Activated naive CD4-positive, alpha-beta T cell treated with anti-CD3 and anti-CD28 coated beads, Interleukin-2, amount 50 U/mL, for 72 hours (primary cell): ENCODE measurements at places on chromosomes 1 and 21.

DNA sequence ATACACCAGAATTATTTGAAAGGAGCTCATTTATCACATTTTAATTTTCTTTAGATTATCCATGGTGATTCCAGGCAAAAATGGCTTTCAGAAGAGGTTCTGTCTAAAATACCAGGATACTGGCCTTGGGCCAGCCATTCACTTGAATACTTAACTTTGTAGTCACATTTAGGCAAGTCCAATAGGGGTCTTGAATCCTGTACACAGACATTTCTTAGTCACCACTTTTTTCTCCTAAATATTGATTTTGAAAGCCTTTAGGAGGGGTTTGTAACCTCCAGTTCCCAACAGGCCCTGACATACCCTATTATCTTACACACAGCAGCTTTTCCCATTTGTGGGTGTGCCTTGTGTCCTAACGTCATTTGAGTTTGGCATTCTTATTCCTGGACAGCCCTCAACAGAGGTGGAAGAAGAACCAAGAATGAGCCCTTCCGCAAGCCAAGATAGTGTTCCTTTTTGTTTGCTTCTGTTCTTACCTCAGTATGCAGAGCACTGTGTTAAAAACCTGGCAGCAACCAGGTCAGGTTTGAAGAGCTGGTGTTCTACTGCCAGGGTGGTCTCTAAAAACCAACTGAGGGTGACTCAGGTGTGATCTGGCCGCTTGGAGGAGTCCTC, 19.5 kb downstream of the MAP3K7CL start:
- no peak for DNase-seq

GRCh38 chr1:113314600-113314999, 75.7 kb upstream of the MAGI3 start:
- DNase-seq = no peak

GRCh38 chr1:3135073-3135702, 66.2 kb downstream of the PRDM16 start:
- DNase-seq = no peak

GRCh38 chr1:166840309-166841274, 1.3 kb downstream of the POGK start:
- DNase-seq = no peak

- DNase-seq = no peak
Measured at GRCh38 chr21:33817663-33818451, 97.7 kb downstream of the ATP5PO start.

GRCh38 chr1:246343251-246343650, 163.8 kb downstream of the SMYD3 start:
- no peak for DNase-seq

- DNase-seq = no peak
Measured at GRCh38 chr1:167114725-167115124, 20.9 kb downstream of the STYXL2 start.

GRCh38 chr1:190809312-190809711, 331.6 kb upstream of the BRINP3 start:
- DNase-seq = no peak

DNA sequence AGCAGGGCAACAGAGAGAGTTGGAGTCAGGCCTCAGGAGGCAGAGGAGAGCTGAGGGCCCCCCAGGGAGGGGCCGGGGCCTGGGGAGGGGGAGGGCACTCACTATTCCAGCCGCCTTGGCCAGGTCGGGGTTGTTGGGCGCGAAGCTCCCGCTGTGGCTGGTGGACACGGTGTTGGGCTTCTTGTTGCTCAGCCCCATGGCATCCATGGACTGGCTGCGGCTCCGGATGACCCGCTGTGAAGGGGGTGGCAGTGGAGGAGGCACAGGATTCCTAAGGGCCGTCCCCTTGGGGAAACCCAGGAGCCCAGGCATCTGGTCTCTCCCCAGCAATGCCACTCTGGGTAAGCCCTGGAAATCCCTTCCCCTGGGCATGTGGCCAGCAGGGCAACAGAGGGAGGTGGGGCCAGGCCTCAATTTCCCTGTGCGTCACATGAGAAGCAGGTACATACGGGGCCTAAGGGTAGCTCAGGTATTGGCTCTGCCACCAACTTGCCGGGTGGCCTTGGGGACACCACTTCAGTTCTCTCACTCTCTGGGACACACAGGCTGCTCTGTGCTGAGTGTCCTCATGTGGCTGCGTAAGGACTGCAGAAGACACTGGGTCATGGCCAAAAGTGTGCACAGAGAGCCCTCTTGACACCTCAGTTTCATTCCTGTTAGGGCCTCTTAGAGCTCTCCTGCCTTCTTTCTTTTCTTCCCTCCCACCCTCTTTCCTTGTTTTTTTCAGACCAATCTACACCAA, 63.0 kb downstream of the RAP1GAP start:
- no peak for DNase-seq

GRCh38 chr1:64755361-64755760, 10.5 kb downstream of the RAVER2 start:
- DNase-seq = no peak

DNA sequence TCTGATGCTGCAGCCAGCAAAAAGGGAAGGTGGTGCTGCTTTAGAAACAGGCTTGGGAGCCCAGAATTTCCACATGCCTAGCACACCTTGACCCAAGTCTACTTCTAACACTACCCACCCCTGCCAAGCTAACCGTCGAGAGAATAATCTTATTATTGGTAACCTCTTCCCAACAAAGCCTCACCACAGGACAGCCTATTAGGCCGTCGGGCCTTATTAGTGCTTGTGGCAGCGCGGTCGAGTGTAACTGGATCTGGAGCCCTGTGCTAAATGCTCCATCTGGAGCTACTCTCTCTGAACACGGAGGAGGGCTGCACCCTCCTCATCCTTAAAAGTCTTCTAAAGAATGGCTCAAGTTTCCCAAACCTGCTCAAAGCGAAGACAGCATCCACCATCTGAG, 165.5 kb upstream of the NFIA start:
- DNase-seq = no peak

GRCh38 chr1:6148497-6149241, 31.5 kb downstream of the CHD5 start:
- DNase-seq = no peak

GRCh38 chr1:150021191-150021694, 10.7 kb upstream of the OTUD7B start:
- no peak for DNase-seq

- no peak for DNase-seq
Measured at GRCh38 chr1:145995148-145995881, 1.1 kb downstream of the TXNIP start.

DNA sequence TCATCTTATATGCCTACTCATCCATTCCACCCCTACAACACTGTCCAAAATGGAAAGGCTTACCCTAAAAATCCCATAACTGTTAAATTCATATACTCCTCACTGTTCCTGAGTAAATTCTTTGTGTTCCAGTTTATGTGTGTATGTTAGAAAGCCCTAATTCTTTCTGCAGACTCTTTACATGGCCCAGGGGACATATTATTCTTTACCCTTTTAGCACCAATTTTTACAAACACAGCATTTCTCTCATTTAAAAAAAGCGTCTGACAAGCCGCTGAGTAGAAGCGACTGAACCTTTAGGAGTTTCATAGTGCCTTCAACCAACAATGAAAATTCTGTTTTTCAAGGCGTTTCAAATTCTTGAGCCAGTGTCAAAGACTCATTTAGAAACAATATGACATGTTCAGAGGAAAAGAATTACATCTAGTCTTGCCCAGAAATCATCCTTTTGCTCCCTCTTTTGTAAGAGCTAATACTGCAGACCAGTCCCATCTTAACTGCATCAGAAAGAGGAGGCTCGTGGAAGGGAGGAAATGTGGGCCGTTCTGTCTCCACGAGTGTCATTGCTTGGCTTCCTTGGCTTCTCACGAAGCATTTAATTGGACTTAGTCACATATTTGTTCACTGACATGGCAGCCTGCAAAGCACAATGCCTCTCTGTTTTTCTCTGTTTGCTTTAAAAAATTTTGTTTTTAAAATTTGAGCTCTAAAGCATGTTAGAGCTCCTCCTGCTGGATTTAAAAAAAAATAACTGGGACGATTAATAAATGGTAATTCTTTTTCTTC, 21.3 kb upstream of the C1orf105 start:
- DNase-seq = no peak

DNA sequence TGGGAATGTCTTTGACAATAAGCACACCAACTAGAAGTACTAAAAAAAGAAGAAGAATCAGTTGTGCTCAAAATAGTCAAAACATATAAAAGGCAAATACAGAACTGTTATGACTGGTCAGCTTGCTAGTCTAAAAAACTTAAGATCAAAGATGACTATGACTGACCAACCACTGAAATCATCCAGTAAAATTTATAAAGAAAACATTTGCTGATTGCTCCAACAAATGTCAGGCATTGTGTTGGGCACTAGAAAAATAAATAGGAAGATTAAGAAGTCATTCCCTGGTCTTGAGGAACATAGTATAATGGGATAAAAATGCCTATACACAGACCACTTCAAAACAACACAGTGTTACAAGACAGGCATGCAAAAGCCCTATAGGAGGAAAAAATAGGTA, 9.3 kb upstream of the ANGPTL3 start:
- DNase-seq = no peak

DNA sequence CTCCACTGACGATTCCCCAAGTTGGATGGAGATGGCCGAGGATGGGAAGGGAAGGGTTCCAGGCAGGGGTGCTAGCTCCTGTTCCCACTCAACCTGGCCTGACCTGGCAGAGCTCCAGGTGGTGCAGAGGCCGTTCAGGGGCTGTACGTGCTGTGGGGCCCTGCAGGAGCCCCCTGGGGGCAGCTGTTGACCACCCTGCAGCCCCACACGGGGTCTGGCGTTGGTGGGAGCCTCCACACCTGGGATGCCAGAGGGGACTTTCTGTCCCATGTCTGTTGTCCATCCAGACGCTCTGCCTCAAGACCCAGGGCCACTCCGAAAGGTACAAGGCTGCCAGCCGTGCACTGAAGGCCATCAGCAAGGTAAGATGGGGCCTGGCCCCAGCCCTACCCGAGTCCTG, 20.0 kb downstream of the ARHGEF16 start:
- DNase-seq = no peak

DNA sequence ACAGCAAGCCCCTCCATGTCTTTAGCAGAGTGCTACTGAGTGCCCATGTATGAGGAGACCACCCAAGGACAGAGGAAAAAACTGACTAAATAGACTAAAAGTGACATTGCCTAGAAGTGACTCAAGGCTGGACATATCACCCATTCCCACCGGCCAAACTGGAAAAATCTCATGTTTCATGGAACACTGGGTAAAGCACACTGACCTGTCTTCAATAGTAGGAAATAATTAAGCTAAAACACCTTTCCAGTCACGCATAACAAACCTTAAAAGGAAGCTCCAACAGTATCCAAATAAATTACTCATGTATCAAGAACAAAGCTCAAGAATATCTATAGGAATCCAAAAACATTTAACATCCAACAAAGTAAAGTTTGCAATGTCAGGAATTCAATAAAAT, 120.4 kb downstream of the SNX7 start:
- DNase-seq = no peak

DNA sequence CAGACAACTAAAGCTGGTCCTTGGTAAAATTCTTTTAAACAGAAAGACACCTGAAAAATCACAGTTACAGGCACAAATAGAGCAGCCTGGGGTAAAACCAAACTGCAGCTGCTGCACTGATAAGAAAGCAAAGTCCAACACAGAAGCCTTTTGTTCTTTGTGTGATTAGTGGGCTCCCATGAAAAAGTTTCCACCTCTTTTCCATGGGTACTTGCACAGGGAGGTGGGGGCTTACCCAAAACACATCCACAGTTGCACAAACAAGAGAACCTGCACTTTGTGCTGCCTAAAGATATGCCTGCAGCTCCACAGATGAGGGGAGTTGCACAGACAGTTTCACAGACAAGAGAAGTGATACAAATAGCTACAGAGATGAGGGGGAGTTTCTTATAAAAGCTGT, 106.7 kb upstream of the SLC5A9 start:
- no peak for DNase-seq
